ENCODE measurements at places on chromosomes 5 and 9.

DNA sequence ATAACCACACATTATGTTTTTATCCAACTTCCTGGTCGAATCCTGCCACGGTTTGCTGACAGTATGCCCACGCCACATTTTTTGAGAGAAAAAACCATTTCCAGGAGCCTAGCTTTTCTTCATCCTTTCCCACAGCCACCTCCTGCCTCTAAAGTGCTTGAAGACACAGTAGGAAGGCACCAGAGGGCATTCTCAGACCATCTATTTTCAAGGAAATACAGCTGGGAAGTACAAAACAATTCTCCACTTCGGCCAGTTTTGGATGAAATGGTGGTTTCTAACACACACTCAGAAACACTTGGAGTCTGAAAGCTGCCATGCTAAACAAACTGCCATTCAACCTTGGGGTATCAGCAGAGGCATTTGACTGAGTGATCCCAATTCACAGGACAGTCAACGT lies 86.3 kb upstream of the RPS23 start:
- peak; percentile 34 for DNase-seq

GRCh38 chr9:32524892-32525708 lies 896 bp downstream of the RIGI start:
- DNase-seq, result no peak

- peak; percentile 24 for DNase-seq
Observed at GRCh38 chr5:152532714-152533113, 127.6 kb upstream of the NMUR2 start.

DNA sequence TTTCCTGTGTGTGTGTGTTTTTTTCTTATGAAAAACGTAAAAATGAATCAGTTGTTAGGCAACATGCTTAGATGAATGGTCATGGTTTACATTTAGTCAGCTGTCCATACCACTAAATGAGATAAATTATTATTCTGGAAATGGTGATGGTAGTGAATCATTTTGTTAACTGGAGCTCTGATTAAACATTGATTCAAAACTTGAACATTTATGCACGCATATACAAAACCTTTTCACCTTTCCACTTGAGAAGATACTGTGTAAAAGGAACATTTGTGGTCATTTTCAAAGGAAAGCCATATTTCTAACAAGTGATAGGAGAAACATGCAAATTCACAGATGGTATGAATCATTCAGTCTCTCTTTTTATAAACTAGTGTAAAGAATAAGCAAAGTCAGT lies 162.0 kb downstream of the SLC25A46 start:
- DNase-seq, result peak; percentile 26

DNA sequence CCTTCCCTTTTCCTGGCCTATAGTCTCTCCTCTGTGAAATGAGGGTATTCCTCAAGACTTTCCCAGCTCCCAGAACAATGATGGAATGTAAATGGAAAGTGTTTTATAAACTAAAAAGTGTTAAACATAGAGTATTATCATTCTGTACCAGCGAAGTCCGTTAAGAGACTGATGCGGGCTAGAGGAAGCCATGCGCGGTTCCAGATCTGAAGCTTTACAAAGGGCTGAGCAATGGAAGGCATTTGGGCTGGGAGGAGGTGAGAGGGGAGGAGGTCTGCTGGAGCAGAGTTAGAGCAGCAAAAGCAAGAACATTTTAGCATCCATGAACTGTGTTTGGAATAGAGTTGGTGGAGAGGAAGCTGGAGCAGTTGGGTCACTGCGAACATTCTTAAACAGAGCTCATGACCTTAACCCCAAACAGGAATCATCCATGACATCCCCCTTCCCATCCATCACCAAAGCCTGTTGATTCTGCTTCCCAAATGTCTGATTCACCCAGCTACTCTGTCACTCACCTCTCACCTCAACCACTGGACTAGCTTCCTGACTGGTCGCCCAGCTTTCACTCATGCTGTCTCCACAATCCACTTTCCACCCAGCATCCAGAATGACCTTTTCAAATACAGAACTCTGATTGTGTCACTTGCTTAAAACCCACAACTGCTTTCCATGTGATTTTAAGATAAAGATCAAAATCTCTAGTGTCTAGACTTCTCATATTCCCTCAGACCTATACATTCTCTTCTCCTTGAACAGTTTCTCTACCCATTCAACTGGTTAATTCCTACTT lies 37.1 kb downstream of the CDK5RAP2 start:
- DNase-seq, result no peak

GRCh38 chr5:79172269-79172668 lies 60.7 kb downstream of the BHMT start:
- DNase-seq, result no peak

- DNase-seq, result no peak
Observed at GRCh38 chr9:38619556-38620447, 594 bp downstream of the ANKRD18A start.
